ENCODE measurements at places on chromosomes 16 and 17.

DNA sequence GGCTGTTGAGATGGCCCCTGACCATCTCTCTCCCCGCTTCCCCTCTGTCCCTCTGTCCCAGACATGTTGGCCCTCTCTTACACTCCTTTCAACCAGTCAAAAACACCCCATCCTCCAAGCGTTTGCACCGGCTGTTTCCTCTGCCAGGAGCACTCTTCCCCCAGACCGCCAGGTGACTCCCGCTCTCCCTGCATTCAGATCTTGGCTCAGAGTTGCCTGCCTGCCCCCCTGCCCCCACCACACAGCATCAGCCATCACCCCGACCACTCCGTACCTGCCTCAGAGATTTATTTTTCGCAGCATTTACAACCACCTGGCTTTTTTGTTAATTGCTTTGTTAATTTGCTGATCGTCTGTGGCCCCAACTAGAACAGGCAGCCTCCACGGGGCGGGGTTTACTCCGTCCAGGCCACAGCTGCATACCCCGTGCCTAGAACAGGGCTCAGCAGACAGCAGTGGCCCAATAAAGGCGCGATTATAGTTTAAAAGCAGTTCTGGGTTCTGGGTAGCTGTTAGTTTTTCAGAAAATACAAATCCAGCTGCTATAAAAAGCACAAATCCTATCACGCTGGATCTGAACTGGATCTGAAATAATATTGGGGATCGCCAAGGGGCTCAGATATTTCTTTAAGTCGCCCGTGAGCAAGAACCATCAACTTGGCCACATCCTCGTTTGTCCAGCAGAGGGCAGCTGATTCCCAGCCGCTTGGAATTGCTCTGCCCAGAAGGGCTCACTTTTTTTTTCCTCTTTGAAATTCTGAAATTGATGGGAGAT lies 173.6 kb downstream of the IRF8 start:
- peak; percentile 77 for DNase-seq

- peak; percentile 35 for DNase-seq
These were observed 28.3 kb upstream of the TEX2 start for GRCh38 chr17:64291268-64291851.

DNA sequence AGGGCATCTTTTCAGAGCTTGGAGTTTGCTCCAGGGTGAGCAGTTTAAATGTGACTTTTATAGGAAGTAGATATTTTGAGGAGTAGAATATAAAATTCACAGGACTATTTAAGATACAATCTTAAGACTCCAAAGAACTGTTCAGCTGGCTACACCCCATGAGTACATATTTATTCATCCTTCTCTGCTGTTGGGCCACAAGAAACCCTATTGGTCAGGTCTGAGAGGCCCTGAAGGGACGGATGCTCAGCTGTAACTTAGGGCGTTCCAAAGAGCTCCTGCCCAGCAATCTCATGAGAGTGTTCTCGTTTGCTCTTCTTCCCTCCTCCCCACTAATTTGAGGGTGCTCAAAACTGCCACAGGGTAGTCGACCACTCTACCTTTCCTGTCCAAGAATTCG lies 7.3 kb downstream of the ST6GALNAC2 start:
- DNase-seq, result peak; percentile 1

GRCh38 chr17:40915721-40916256 lies 21.7 kb downstream of the KRT23 start:
- DNase-seq, result peak; percentile 27

- DNase-seq, result no peak
These were observed 204.4 kb downstream of the C16orf78 start for GRCh38 chr16:49578018-49578417.

GRCh38 chr17:77002103-77003045 lies 134.2 kb downstream of the MGAT5B start:
- no peak for DNase-seq

DNA sequence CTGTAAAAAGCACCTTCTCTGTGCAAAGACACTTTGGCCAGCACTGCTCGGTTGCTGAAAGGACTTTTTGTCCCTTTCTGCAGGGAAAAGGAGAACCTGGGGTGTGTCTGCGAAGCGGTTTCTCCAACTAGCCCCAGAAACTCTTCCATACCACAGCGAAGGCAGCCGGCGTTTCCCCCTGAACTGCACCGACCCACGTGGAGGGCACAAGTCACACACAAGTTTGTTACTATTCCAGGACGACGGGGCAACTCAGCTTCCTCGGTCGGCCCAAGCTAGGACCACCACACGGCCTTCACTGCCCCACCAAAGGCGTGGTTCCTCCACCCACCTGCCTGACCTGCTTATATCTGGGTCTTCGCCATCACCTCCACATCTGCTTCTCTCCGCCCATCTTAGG lies 1.9 kb downstream of the RTN4RL1 start:
- peak; percentile 14 for DNase-seq

DNA sequence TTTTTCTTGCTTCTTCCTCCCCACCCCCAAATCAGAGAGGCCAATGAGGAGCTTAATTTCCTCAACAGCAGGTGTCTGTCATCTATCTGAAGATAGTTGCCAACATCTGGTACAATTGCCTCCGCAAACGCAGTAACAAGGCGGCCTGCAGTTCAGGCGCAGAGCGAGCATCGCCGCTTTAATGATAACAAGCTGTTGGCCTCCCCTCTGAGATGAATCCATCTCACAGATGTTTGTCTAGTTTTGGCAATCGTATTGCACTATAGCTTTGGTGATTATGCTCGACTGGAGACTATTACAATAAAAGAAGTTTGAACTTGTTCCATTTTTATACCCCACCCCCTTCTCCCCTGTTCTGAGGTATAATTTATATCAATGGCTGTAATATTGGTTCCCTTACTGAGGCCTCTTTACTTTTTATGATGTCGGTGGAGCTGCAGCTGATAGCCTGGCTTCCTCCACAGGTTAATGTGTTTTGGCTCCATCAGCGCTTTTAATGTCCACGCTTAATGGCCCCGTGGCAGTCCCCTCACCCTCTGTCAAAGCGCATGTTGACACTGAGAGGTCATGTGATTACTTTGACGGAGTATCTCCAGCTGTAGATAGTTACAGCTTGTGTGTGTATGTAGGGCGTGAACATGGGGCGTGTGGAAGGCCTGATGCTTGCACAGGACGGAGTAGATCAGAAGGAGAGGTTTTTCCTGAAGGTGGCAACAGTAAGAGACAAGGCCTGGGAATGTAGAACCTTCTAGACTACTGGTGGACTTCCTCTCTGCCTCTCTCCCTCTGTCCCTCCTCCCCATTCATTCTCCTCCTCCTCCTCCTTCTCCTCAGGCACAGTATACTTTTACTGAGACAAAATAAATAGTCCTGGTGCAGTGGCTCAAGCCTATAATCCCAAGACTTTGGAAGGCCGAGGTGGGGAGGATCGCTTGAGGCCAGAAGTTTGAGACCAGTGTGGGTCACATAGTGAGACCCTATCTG lies 164.7 kb downstream of the MSI2 start:
- DNase-seq, result no peak

GRCh38 chr16:22813948-22814710 lies at the start of gene HS3ST2:
TSS of gene HS3ST2 (plus strand) at chr16:22814162. CDS start at chr16:22814611, 449 bp downstream.
- peak; percentile 85 for DNase-seq

DNA sequence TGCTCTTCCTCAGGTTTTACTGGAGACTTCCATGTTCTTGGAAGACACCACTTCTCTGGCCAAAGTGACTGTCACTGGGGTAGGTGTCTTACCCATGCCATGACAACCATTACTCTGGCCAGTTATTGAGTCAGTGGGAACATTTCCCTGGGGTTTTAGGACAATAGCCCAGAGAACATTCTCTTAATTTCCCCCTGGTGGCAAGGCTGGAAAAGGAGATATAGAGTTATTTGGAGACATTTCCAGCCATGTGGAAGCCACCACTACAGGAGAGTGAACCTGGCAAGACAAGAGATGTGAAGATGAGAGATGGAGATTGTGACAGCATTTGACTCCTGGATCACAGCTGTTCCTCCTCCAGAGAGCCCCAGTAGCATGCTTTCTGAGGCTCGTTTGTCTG lies 106.2 kb downstream of the CDK5R1 start:
- no peak for DNase-seq

DNA sequence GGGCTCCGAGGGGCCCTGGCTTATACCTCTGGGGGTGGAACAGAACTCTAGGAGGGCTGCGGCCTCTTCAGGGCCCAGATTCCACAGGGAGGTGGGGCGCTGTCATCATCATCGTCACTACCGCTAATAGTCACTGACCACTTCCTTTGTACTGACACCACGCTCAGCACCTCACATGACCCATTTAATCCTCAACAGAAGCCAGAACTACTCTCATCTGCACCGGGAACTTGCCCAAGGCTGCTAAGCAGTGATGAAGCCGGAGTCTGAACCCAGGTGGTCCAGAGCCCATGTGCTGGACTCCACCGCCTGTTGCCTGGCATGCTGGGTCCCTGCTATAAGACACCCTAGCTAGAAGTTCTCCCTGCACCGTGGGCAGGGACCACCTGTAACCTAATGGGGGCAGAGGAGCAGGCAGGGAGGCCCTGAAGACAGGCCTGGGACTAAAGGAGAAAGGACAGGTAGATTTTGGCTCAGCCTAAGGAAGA lies 12.0 kb downstream of the UNC13D start:
- DNase-seq, result peak; percentile 87

DNA sequence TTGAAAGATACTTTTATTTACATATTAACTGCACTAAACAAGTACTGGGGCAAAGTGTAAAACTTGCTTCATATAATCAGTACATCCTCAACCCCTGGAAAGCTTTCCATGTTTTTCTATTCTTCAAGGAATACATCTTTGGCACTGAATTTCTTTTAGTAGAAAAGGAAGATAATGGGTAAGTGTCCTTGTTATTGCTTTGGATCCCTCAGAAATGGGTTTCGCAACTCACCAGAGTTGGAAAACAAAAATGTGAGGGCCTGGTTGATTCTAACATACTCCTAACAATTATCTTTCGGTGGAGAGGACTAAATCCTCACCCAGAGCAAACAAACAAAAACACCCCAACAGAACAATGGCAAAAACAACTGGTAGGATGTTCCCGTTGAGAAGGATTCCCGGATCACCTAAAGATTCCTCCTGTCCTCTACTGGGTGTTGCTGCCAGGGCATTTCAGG lies 120.4 kb downstream of the PARN start:
- DNase-seq, result no peak

DNA sequence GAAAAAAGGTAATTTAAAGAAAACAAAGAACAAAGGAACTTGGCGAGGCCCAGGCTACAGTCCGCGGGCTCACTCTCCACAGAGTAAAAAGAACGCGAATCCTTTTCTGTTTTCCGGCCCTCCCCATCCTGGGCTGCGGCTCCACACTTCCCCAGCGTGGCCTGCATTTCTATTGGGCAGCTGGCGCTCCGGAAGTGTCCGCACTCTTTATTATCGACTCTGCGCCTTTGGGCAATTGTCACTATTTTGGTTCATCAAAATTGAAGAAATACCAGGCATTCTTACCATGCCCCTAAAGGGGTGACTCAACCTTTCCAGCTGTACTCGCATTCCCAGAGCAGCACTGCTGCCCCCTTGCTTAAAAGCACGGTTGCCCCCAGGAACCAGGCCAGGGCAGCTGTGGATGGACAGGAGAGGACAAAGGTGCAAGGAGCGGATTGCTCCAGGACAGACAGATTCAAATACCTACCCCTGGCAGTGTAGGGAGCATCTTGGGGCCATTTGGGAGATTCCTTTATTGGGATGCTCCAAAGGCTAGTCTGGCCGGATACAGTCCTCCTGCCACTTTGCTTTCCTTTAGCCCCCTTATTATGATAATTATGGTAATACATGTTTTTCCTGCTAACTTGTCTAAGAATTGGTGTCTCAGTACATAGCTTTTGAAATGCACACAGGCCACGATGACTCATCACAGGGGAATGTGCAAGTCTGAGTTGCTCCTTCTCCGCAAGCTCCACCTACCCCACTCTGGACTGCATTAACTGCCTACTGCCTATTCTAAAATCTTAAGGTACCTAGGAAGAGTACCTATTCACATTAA lies 985 bp upstream of the SLFN12 start:
- DNase-seq, result peak; percentile 87

GRCh38 chr16:67546761-67547422 lies 15.4 kb upstream of the CTCF start:
- peak; percentile 79 for DNase-seq

GRCh38 chr17:10435096-10435495 lies 13.3 kb upstream of the MYH8 start:
- no peak for DNase-seq

GRCh38 chr16:19817122-19817521 lies 67.5 kb downstream of the GPRC5B start:
- DNase-seq, result no peak

Measured in suppressor macrophage (primary cell).